Astrocyte of the hippocampus (primary cell): ENCODE measurements at places on chromosomes 11 and 22.

DNA sequence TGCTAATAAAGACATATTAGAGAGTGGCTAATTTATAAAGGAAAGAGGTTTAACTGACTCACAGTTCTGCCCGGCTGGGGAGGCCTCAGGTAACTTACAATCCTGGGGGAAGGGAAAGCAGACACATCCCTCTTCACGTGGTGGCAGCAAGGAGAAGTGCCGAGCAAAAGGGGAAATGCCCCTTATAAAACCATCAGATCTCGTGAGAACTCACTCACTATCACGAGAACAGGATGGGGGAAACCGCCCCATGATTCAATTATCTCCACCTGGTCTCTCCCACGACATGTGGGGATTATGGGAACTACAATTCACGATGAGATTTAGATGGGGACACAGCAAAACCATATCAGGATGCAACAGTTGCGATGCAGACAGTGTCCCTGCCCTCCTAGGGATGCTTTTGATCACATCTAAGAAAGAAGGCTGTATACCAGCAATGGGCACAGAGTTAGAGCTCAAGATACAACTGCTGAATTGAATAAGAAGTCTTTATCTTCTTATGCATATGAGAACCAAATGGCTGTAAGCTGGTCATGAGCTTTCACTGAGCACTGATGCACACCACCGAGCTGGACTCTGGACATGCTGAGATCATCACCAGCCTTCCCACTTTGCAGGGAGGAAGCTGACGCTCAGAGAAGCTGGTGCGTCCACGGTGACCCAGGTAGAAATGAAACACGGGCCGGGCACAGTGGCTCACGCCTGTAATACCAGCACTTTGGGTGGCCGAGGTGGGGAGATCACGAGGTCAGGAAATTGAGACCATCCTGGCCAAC lies 255.2 kb downstream of the MN1 start:
- no peak for DNase-seq

DNA sequence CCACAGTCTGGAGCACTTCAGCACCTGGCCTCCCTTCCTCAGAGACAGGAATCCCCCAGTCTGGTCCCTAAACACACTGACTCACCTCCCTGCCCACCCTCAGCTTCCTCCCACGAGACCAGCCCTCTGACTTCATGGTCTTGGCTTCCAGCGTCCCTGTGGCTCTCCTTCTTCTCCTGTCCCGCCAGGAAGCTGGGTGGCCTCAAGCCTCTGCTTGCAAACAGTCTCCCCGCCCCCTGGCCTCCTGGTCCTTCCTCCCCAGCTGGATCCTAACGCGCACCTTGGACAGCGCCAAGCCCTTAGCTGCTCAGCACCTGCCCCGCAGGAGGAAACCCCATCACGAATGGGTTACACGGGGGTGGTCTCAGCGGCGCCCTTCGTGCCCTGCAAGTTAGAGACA lies 4.5 kb downstream of the NCF4 start:
- DNase-seq = peak; percentile 24

DNA sequence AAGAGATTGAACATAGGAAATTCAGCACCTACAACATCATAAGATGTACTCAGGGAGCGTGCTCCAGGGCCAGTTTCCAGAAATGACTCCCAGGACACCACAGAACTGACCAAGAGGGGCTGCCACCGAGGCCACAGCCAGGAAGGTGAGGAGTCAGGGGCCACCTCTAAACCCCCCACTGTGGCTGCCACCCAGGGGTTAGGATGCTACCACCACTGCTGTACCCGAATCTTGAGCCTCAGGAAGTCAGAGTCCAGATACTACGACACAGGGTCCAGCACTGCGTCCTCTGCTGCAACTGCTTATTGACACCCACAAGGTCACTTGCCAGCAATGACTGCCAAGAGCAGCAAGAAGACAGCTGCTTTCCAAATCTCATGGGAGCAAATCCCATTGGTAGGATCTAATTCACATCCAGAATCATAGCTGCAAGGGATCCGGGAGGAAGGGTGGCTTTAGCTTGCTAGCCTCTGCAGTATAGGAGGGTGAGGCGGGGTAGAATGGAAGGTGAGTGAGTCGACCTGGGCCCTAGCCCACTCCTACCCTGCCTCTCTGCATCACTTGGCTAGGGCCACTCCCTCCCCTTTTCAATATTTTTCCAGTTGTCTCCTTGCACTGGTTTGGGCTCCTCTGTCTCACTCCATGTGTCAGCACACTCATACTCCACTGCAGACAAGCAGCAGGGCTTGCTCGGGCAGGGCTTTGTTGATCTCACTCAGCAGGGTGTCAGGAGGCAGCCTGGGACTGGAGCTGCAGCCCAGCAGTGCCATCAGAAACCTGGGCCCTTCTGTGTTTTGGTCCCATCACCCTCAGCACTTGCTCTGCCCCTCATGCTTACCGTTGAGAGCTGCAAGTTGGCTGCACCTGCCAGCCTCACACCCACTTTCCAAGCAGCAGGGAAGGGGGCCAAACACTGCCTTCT lies 18.1 kb upstream of the CYTH4 start:
- no peak for DNase-seq

- no peak for DNase-seq
These were observed 215.3 kb downstream of the TBC1D22A start for GRCh38 chr22:46977656-46978343.

DNA sequence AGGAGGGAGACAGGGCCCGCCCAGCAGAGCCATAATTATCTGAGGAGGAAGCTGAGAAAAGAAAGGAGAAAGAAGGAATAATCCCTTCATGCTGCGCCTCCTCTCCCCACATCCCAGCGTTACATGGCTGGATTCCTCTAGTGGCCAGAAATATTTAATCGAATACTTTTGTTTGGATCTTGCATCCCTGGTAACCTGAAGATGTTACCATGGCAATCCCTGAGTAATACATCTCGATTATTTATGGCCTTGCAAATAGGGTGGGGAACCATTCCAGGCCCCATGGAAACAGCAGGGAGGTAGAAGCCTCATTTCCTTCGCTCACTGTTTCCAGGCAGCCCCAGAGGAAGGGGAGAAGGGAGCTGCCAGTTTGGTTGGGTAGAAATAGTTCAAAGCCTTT lies 357.7 kb downstream of the BUD13 start:
- peak; percentile 64 for DNase-seq

- peak; percentile 2 for DNase-seq
These were observed 58.8 kb upstream of the SYN3 start for GRCh38 chr22:33116841-33117547.

GRCh38 chr11:7714786-7715185 lies 8.5 kb upstream of the OVCH2 start:
- no peak for DNase-seq
